ENCODE measurements at places on chromosomes 2 and 18. TPM values are rescaled to one million over a fixed set of nuclear protein-coding genes. Genes with fewer than 3 reads are reported as not detected.

Gene RFTN2
- total RNA-seq: 5.5 TPM

DNA sequence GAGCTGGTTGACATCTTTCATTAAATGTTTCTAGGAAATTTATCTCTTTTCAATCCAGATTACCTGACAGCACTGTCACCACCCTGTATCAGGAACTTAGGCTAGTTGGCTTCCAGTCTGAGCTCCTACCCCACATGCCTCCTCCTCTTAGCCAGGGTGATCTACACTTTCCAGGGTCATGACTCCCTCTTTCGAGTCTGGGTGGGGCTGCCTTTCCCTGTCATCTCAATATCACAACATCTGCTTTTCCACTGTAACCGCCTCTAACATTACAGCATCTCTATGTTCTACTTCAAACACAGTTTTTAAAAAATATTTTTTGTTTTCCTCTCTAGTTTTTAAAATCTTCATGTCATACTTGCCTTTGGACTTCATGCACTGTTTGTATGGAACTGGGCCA is 129.2 kb downstream of the RBMS1 start:
- peaks cover 4% of the 10 kb centered on the region for H3K36me3 ChIP-seq
- no peak for DNase-seq
- no peak overlapping the region for H3K27ac ChIP-seq
- no peaks in the 10 kb centered on the region for H3K27me3 ChIP-seq
- H3K4me3 ChIP-seq: no peak overlapping the region

Gene HOXD12
- total RNA-seq: not detected

GRCh38 chr18:14124689-14125088 is 7.5 kb downstream of the ZNF519 start:
- H3K27ac ChIP-seq: no peak overlapping the region
- H3K4me1 ChIP-seq: no peaks in the 10 kb centered on the region
- H3K27me3 ChIP-seq: no peaks in the 10 kb centered on the region
- no peaks in the 10 kb centered on the region for H3K36me3 ChIP-seq

DNA sequence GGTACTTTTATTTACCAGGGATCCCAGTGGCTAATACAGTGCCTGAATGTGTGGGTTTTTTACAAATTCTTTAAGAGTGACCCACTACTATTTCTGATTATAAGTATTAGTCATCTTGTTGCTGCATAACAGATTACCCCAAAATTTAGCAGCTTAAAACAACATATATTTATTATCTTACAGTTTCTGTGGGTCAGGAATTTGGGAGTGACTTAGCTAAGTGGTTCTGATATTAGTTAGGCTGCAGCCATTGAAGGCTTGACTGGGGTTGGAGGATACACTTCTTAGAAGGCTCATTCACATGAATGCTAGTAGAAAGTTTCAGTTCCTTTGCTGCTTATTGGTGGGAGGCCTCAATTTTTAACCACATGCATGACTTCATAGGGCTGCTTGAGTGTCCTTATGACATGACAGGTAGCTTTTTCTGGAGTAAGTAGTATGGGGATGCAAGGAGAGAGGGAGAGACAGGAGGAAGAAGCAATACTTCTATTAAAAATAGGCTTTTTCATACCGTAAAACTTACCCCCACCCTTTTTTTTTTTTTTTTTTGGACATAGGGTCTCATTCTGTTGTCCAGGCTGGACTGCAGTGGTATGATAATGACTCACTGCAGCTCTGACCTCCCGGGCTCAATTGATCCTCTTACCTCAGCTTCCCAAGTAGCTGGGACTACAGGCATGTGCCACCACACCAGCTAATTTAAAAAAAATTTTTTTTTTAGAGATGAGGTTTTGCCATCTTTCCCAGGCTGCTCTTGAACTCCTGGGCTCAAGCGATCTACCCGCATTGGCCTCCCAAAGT is 13.3 kb upstream of the POLE4 start:
- no peak overlapping the region for H3K27ac ChIP-seq
- H3K4me1 ChIP-seq: no peaks in the 10 kb centered on the region
- no peak for DNase-seq
- no peak overlapping the region for H3K4me3 ChIP-seq
- no peaks in the 10 kb centered on the region for H3K27me3 ChIP-seq
- H3K36me3 ChIP-seq: no peaks in the 10 kb centered on the region

DNA sequence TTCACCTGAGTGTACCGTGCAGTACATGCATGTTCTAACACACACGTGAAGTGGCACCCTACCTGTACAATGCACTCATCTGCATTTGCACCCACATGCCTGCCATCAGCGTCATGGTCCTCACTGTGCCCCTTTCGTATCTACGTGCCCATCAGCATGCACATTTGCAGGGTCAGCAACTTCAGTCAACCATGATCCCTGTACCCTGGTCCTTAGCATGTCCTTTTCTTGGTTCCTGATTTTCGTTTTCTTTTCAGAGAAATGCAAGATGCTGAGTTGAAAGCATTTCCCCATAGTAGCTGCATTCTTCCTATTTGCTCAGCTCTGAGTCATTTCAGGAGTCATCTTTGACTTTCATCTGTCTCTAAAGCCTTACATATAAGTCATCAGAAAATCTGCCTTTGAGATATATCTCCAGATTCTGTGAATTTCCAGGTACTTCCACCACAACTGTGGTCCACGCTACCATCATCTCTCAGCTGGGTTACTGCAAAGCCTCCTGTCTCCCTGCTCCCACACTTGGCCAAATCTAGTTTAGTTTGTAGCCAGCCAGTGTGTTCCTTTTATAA is 14.7 kb upstream of the PUM2 start:
- no peaks in the 10 kb centered on the region for H3K27me3 ChIP-seq
- H3K36me3 ChIP-seq: no peaks in the 10 kb centered on the region
- no peak overlapping the region for H3K4me3 ChIP-seq
- no peak for DNase-seq

Gene SLC4A3
- total RNA-seq: 23.3 TPM

Gene OTX1
- total RNA-seq: not detected

- H3K27ac ChIP-seq: no peak overlapping the region
- no peaks in the 10 kb centered on the region for H3K4me1 ChIP-seq
- no peaks in the 10 kb centered on the region for H3K27me3 ChIP-seq
- DNase-seq: no peak
- H3K4me3 ChIP-seq: no peak overlapping the region
- no peaks in the 10 kb centered on the region for H3K36me3 ChIP-seq
Measured at GRCh38 chr2:132517386-132517785, 100.8 kb downstream of the GPR39 start.

Gene SP9
- not detected for total RNA-seq

Gene ALPP
- total RNA-seq: not detected

DNA sequence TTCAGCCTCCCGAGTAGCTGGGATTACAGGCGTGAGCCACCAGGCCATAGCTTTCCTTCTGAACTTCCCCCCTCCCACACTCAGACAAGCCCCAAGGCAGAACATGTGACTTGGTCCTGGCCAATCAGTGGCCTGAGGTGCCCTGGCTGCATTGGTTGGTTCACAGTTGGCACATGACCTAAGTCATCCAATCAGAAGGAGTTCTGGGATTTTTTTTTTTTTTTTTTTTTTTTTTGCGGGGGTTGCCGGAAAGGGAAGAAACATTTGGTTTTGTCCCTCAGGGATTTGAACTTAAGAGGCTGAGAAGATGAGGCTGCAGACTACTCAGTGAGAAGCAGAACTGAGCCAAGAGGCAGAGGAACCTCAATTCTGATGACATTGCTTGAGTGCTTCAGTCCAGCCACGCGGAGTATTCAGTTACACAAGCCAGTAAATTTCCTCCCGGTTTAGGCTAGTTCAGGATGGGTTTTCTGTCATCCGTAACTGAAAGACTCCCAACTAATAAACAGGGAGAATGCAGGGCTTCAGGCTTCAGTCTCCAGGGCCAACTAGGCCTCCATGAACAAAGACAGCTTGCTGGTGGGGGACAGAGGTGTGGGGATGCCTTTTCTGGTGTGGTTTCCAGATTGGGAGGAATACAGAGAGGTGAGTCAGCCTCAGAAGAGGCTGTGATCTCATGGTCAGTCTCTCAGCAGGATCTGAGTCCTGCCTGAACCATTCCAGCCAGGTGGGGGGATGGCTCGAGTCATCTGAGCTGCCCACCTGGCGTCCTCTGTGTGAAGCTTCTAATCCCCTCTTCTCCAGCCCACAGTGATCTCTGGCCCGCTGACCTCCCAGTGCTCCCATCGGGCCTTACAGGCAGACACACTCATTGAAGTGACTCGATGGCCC is 9.2 kb downstream of the PTMA start:
- H3K27ac ChIP-seq: no peak overlapping the region
- H3K4me1 ChIP-seq: peaks cover 25% of the 10 kb centered on the region
- no peaks in the 10 kb centered on the region for H3K27me3 ChIP-seq

DNA sequence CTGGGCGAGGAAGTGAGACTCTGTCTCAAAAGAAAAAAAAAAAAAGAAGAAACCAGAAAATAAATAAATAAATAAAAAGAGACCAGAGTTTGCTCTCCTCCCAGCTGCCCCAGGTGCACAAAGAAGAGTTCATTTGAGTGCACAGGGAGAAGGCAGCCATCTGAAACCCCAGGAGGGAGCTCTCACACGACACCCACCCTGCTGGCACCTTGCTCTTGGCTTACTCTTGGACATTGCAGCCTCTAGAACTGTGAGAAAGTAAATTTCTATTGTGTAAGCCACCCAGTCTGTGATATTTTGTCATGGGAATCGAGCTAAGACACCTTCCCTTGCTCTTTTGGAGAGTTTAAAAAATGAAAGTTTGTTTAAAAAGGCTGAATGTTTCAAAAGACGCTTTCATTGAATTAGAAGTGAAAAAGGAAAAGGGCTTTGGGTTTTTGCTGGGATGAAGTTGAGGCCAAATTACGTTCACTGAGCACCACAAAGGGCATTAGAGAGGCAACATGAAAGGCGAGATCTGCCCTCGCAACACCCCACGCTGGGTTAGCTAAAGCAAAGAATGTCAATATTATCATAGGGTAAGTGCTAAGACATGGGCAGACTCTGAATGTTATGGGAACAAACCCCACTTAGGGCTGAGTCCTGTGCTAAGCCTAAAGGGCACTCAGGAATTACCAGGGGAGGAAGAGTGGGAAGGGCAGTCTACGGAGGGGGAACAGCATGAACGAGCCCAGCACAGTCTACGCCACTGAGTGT is 128.9 kb upstream of the RIOK3 start:
- no peak for DNase-seq
- no peaks in the 10 kb centered on the region for H3K27me3 ChIP-seq
- H3K27ac ChIP-seq: no peak overlapping the region
- no peak overlapping the region for H3K4me3 ChIP-seq
- H3K4me1 ChIP-seq: no peaks in the 10 kb centered on the region

Gene INHA
- 704 TPM for total RNA-seq

DNA sequence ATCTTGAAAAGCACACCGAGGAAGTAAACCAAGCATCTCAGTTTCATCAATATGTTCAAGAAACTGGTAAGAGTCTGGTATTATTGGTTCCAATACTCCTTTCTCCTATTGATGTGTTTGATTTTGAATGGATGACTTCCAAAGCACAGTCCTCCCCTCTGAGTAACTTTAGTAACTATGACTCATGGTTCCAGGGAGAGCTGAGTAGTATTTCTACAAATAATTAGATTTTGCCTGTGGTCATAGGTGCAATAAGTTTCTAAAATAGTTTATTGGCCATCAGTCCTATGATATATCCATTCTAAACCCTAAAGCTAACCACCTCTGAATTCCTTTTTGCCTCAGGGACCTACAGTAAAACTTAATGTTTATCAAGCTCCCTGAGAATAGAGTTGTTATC is 352.4 kb downstream of the XIRP2 start:
- no peaks in the 10 kb centered on the region for H3K36me3 ChIP-seq
- no peaks in the 10 kb centered on the region for H3K4me1 ChIP-seq
- no peak overlapping the region for H3K4me3 ChIP-seq
- no peaks in the 10 kb centered on the region for H3K27me3 ChIP-seq

Measured in adrenal gland (tissue), 19 donors.